ENCODE measurements at places on chromosomes 2 and 18. TPM values are rescaled to one million over a fixed set of nuclear protein-coding genes. Genes with fewer than 3 reads are reported as not detected.

The TMEM163 gene
- polyA plus RNA-seq: 21.6 TPM

The UGT1A3 gene
- polyA plus RNA-seq: not detected

The ACTR2 gene
- polyA plus RNA-seq: 37.9 TPM

The LRRTM4 gene
- polyA plus RNA-seq: 0.16 TPM

The CYP20A1 gene
- polyA plus RNA-seq: 10.9 TPM

The CD207 gene
- polyA plus RNA-seq: 0.10 TPM

The SMYD1 gene
- 0.08 TPM for polyA plus RNA-seq

The RAB27B gene
- 1.1 TPM for polyA plus RNA-seq

The IL1A gene
- 0.07 TPM for polyA plus RNA-seq

The DNER gene
- polyA plus RNA-seq: 188 TPM

The LAMA1 gene
- polyA plus RNA-seq: 0.07 TPM

The KIF3C gene
- 10.4 TPM for polyA plus RNA-seq

The SEMA4C gene
- polyA plus RNA-seq: 14.6 TPM

The ABCB11 gene
- polyA plus RNA-seq: not detected

The SULT1C4 gene
- polyA plus RNA-seq: 0.34 TPM

Data from adrenal gland (tissue), 19 donors.